ENCODE measurements at places on chromosomes 2 and 18. TPM values are rescaled to one million over a fixed set of nuclear protein-coding genes. Genes with fewer than 3 reads are reported as not detected.

Gene ARHGEF33
- polyA plus RNA-seq = not detected

Gene SPDYA
- not detected for polyA plus RNA-seq

Gene RNF152
- polyA plus RNA-seq = not detected

Gene VWC2L
- not detected for polyA plus RNA-seq

Gene EPG5
- polyA plus RNA-seq = 2.8 TPM

Gene MRPL30
- polyA plus RNA-seq = 19.1 TPM

Gene CTNNA2
- polyA plus RNA-seq = not detected

Gene MAT2A
- 68.1 TPM for polyA plus RNA-seq

Gene PPP1R1C
- polyA plus RNA-seq = not detected

Gene SPATA3
- not detected for polyA plus RNA-seq

Gene MEP1B
- polyA plus RNA-seq = not detected

Gene GCFC2
- 38.8 TPM for polyA plus RNA-seq

Gene RBM44
- polyA plus RNA-seq = 0.80 TPM

Gene C2orf66
- polyA plus RNA-seq = not detected

Gene FOXI3
- not detected for polyA plus RNA-seq

Gene SLC14A1
- polyA plus RNA-seq = 2.3 TPM

Gene SLC19A3
- polyA plus RNA-seq = not detected

Gene ASPRV1
- 1.1 TPM for polyA plus RNA-seq

Gene NEURL3
- polyA plus RNA-seq = not detected

Gene STARD6
- not detected for polyA plus RNA-seq

Gene DCDC2C
- polyA plus RNA-seq = not detected

Gene CYP27A1
- 0.14 TPM for polyA plus RNA-seq

Gene PSMA8
- polyA plus RNA-seq = 2.1 TPM

Gene SFXN5
- polyA plus RNA-seq = 1.7 TPM

Gene PCARE
- not detected for polyA plus RNA-seq

Gene UGT1A10
- not detected for polyA plus RNA-seq

Gene MALL
- not detected for polyA plus RNA-seq

Gene FAM124B
- 0.14 TPM for polyA plus RNA-seq

Gene TSGA10
- polyA plus RNA-seq = 22.5 TPM

Gene KIAA2012
- not detected for polyA plus RNA-seq

Gene IL1RL1
- polyA plus RNA-seq = not detected

Gene CAPN13
- not detected for polyA plus RNA-seq

Gene SEMA4C
- 2.2 TPM for polyA plus RNA-seq

Gene TEX44
- polyA plus RNA-seq = not detected

Gene CRYGB
- polyA plus RNA-seq = not detected

Gene DIPK1C
- not detected for polyA plus RNA-seq

Gene TTR
- polyA plus RNA-seq = not detected
